ENCODE measurements at places on chromosomes 5 and 9.

DNA sequence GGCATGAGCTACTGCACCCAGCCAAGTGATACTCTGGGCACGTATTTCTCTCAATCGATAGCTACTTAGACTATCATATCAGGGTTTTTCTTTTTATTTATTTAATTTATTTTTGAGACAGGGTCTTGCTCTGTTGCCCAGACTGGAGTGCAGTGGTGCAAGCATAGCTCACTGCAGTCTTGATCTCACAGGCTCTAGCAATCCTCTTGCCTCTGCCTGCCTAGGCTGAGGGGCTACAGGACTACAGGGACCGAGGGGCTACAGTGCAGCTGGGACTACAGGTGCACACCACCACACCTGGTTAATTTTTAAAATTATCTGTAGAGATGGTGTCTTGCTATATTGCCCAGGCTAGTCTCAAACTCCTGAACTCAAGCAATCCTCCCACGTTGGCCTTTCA lies 20.3 kb upstream of the ANKHD1 start:
- no peak for DNase-seq

GRCh38 chr5:162484095-162484494 lies 416.5 kb downstream of the GABRG2 start:
- DNase-seq: no peak

DNA sequence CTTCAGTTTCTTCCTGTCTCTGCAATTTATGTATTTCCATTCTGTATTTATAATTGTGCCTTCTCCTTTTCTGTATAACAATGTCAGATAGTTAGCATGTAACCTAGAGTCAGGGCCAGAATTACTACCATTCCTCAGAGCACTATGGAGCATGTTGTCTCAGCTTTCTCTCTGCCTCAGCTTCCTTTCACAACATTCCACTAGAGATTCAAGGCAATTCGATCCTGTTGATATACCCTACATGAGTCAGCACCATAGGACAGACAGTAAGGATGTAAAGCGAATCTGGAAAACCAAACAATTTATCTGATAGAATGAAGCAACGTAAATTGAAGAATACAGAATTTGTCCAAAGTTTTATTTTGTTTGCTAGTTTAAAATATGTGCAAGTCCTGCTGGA lies 728.3 kb upstream of the SEMA6A start:
- no peak for DNase-seq

DNA sequence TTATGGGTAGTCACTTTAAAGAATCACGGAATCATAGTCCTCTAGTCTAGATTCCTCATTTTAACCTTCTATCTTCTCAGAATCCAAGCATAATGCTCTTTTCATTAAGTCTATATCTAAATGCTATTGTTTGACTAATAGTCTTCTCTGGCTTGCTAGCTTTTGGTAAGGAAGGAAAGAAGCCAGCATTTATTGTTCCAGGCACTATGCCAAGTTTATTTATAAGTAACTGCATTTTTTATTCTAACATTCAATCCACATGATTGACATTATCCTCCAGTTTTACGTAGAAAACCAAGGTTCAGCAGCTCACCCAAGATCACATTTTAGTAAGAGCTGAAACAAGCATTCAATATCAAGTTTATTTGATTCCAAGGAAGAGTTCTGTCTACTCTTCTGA lies 254.2 kb downstream of the SAXO1 start:
- DNase-seq: no peak

DNA sequence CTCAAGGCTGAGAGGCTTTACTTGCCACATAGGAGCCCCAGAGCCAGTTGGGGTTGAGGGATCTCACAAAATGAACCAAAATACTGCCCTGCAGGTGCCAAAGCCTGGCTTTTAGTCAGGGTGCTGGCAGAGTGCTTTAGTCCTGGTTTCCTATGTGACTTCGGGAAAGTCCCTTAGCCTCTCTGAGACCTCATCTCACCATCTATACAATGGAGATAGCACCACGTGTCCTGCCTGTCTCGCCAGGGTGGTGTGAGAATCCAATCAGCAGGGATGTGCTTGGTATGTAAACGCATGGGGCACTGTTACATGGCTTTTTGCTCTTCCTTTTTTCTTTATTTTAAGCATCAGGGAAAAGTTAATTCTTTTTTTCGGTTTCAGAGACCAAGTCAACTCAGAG lies 68.3 kb downstream of the SHB start:
- DNase-seq: no peak

DNA sequence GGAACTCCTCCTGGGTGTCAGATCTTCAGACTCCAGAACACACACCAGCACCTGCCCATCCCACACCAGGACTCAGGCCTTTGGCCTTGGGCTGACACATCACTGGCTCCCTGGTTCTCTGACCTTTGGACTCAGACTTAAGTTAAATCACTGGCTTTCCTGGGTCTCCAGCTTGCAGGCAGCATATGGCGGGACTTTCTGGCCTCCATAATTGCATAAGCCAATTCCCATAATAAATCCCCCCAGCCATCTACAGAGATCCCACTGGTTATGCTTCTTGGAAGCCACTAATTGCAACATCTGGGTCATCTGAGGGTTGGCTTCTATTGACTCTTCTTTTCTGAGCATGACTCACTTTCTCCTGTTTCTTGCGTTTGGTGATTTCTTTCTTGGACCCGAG lies 80.3 kb upstream of the SARDH start:
- no peak for DNase-seq

DNA sequence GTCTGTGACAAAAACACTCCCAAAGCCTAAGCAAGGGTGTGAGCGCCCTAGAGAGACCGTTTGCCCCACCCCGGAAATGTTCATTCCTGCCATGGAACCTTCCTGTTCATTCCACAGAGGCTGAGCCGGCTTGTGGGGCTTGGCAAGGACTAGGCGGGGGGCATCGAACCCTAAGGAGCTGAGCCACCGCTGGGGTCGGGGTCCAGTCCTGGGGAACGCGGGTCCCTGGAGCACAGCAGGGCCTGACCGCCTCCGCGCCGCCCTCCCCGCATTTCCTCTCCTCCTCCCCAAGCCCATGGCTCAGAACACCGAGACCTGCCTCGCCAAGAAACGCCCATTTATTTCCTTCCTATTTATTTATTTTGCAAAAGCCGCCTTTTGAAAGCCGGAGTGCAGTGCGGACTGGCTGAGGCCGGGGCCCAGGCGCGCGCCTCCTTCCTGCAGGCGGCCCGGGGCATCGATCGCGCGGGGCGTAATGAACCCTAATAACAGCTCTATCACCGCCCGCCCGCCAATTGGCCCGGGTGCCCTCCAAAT lies 228.9 kb upstream of the IRX4 start:
- DNase-seq: no peak

DNA sequence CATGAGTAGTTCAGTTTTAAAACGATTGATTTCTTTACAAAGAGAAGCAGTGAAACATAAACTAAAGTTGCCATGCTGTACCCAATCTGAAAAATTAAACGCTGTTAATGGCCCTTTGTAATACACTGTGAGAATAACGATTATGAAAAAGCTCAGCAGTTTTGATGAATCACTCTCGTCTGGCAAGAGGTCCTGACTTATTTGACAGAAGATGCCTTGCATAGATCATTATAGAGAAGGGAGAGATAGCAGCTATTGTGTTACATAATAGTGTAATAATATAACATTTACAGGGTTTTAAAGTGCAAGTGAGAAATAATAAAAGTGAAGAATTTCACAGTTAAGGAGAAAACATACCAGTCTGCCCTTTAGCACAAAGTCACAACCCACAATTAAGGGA lies 361.5 kb upstream of the CDH10 start:
- DNase-seq: no peak

GRCh38 chr9:4576448-4576847 lies 85.6 kb upstream of the PLPP6 start:
- no peak for DNase-seq

GRCh38 chr5:136285096-136285855 lies 80.1 kb downstream of the TRPC7 start:
- DNase-seq: no peak

DNA sequence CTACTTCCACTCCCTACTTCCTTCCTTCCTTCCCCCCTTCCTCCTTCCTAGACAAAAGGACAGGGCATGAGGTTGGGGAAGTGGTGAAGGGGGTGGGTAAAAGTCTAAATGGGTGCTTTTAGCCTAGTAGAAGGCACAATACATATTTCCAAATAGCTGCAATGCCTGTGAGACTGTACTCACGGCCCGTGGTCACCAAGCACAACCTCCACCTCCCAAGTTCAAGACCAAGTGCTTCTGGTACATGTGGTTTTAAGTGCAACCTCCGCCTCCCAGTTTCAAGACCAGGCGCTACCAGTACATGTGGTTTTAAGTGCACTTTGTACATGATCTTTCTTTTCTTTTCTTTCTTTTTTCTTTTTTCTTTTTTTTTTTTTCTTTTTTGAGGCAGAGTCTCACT lies 14.5 kb upstream of the NTNG2 start:
- DNase-seq: no peak

DNA sequence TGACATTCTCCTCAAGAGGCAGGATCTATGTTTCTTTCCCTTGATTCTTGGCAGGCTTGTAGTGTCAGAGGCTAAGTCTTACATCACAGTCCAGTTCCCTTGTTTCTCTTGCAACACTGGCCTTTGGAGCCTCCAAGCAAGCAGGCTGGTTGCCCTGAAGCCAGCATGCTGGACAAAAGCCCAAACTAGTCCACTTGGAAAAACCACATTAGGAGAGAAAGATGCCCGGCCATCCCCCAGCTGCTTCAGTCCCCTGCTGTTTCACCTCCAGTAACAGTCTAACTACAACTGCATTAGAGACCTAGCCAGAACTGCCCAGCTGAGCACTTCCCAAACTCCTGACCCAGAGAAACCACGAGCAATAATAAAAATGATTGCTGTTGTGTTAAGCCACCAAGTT lies 87.6 kb downstream of the ADAMTS6 start:
- DNase-seq: no peak

GRCh38 chr5:15902066-15902465 lies 277.5 kb downstream of the MARCHF11 start:
- no peak for DNase-seq

GRCh38 chr5:104189909-104190308 lies 627.3 kb upstream of the NUDT12 start:
- no peak for DNase-seq

DNA sequence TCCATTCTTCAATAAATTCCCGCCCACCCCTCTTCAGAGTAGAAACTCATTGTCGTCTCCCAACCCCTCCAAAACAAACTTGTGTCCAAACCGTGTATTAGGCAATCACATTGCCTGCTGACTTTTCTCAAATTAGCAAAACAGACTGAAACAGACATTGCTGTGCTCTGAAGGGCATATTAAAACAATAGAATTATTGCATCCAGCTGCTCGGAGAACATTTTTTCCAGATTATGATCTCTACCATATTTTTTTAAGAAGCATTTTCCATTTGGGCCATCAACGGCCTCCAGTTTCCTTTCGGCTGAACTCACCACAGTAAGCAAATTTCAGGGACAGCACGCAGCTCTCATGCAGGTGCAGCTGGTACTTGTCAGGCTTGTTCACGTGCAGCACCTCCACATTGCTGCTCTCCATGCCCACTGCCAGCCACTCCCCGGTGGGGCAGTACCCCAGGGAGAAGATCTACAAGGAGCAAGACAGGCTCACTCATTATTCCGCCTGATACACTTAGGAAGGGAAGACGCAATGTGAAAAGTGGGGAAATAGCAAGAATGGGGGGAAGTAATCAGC lies 104.1 kb downstream of the TLE1 start:
- DNase-seq: no peak

DNA sequence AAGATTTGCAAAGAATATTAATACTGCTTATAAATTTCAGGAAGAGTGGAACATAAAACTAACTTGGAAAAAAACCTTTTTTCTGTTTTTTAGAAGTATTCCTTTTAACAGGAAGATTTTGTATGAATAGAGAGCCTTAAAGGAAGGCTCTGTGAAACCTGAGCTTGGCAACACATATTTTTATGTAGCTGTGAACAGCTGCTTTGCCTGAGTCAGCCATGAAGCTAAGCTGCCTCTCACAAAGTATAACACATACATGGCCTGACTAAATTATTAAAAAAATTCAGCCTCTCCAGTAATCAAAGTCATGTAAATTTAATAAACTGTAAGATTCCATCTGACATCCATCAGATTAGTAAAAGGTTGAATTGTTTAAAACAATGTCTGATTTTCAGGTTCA lies 547.5 kb downstream of the ELAVL2 start:
- no peak for DNase-seq

DNA sequence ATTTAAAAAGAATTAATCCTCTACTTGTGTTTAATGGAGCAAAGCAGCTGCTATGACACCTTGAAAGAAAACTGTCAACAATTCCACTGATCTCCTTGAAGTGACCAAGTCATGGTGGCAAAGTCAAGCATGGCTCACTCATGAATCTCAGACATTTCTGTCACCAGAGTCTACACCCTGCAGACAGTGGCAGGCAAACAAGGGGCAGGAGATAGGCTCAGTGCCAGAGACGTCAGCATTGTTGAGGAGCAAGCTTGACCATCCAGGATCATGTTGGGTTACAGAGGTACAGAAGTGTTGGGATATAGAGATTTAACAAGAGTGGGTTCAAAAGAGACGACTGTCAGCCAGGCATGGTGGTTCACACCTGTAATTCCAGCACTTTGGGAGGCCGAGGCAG lies 16.1 kb upstream of the VPS13A start:
- DNase-seq: no peak

DNA sequence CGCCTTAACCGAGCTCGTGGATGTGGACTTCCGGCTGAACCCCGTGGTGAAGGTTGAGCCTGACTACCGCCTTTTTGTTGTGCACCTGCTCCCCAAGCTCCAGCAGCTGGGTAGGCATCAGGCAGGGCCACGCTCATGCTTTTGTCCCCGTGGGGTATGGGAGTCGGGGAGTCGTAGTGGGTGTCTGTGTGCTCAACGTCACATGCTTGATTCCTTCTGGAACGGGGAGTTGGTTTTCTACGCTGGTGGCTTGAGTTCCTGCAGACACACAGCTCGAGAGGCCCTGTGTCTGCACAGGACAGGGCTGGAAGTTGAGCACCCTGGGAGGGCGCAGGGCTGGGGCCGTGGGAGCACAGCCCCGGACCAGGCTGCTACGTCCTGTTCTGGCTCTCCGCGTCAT lies 8.0 kb downstream of the CEP72 start:
- no peak for DNase-seq

DNA sequence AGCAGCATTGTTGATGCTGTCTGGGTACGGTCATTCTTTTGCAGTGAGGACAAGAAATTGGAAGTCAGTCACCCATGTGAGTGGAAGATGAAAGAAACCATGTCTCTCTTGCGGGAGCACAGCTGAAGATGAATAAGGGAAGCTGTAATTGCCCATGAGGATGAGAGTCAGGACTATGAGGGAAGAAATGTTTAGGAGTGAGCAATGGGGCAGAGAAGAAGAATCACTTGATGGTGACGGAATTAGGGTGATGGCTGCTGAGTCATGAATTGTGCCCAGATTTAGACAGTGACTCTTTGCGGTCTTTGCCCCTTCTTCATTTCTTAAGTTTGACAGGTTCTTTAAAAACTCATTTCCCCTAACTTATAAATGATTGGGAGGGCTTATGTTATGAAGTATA lies 183.3 kb downstream of the MAST4 start:
- DNase-seq: no peak

DNA sequence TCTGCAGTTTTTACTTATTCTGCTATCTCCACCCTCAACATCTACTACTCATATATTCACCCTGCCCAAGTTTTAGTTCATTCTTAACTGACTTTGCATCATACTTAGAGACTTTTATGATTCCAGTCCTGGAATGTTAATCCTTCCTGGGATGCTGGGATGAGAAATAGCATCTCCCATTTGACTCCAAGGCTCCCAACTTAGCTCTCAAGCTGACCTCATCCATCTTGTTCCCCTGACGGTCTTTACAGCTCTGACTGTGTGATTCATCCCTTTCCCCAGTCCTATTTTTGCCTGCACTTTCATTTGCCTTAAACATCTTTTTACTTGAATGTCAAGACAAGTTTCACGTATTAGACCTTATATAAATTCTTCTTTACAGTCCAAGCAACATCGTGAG lies 297.8 kb downstream of the EPB41L4A start:
- DNase-seq: no peak

- no peak for DNase-seq
Measured at GRCh38 chr5:136856648-136857047, 491.3 kb upstream of the TRPC7 start.

Measured in right renal pelvis (tissue), 4 donors.